A673 (cell line): ENCODE measurements at places on chromosomes 4 and X. TPM values are rescaled to one million over a fixed set of nuclear protein-coding genes. Genes with fewer than 3 reads are reported as not detected.

- no peak for DNase-seq
Observed at GRCh38 chrX:148609515-148610327, 109.3 kb downstream of the AFF2 start.

- DNase-seq, result no peak
Observed at GRCh38 chrX:97539970-97540519, 656.3 kb downstream of the RPA4 start.

GRCh38 chr4:171340258-171340657, 472.9 kb upstream of the GALNTL6 start:
- DNase-seq, result no peak

GRCh38 chr4:160864253-160864652, 1299.5 kb downstream of the FSTL5 start:
- DNase-seq, result peak; percentile 10

Gene CXXC4
- 1.8 and 2.2 TPM in 2 replicates for total RNA-seq

Gene PCSK1N
- 16.9 and 17.6 TPM in 2 replicates for total RNA-seq

- no peak for DNase-seq
Observed at GRCh38 chr4:6613676-6614651, 26.5 kb upstream of the MRFAP1 start.

- peak; percentile 31 for DNase-seq
Observed at GRCh38 chrX:73478961-73479360, 32.1 kb downstream of the CDX4 start.

- no peak for DNase-seq
Observed at GRCh38 chr4:27716693-27717430, 856.2 kb downstream of the STIM2 start.

Gene NIPAL1
- 0.46 and 0.84 TPM in 2 replicates for total RNA-seq

GRCh38 chrX:22037911-22038537, 5.9 kb downstream of the PHEX start:
- no peak for DNase-seq

DNA sequence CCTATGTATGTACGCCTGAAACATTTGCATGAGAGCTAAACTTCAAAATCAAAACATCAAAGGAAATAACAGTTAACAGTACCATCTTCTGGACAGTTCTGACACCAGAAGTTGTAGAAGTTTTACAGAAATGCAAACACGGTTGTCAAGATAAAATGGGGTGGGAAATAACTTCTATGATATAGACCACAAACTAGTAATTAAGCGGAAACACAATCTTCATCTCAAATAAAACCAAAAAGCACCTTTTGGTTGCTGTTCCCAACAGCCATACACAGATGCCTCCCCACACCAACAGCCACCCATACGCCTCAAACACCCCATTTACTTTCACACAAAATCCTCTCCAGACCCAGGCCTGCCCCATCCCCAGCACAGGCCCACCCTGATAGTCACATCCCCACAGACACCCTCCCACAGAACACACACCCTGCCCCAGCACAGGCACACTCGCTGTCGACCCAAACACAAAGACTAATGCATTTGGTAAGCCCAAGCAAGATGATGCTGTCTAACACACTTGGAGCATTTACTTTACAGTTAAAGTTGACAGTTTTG, 64.3 kb downstream of the TAPT1 start:
- DNase-seq, result no peak

- no peak for DNase-seq
Observed at GRCh38 chrX:40041915-40042314, 55.8 kb downstream of the BCOR start.

GRCh38 chr4:17811078-17811603, 362 bp downstream of the NCAPG start:
- DNase-seq, result no peak

Gene SASH3
- not detected in 2 replicates for total RNA-seq

- DNase-seq, result no peak
Observed at GRCh38 chr4:115505326-115505725, 391.9 kb upstream of the NDST4 start.

Gene SAGE1
- total RNA-seq, result not detected in 2 replicates

- no peak for DNase-seq
Observed at GRCh38 chr4:20444599-20445337, 193.1 kb downstream of the SLIT2 start.

GRCh38 chr4:177391953-177392352, 50.3 kb downstream of the AGA start:
- DNase-seq, result no peak

DNA sequence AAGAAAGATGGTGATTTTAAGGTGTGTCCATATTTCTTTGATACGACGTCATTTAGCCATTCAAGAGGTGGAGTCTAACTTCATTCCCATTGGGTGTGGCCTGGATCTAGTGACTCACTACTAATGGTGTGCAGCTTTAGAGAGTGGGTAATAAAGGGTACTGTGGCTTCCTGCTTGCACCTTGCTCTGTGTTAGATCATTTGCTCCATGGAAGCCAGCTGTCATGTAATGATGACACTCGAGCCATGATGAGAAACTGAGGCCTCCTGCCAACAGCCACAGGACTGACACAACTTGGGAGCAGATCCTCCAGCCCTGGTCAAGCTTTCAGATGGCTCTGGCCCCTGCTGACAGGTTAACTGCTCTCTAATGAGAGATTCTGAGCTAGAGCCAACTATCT, 82.0 kb downstream of the UNC5C start:
- no peak for DNase-seq

DNA sequence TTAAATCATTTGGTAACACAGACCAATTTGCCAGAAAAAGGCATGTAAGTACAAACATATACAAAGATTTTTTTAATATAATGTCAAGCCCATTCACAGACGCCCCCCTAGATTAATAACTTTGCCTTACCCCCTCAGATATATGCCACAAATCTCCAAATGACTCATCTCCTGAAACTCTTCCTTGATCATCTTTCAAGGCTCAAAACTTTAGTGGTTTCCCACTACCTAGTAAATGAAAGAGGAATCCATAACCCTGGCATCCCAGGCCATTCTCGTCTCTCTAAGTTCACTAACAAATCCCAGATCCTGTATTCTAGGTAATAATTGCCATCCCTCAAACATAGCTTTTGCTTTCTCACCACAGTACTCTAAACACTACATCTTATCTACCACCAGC, 61.9 kb downstream of the PRSS12 start:
- no peak for DNase-seq

Gene ADH6
- total RNA-seq, result not detected in 2 replicates

Gene GAB1
- total RNA-seq, result 27.6 and 32.8 TPM in 2 replicates

GRCh38 chr4:54439831-54440243, 210.7 kb downstream of the PDGFRA start:
- DNase-seq, result peak; percentile 23

GRCh38 chr4:18051281-18051680, 29.7 kb upstream of the LCORL start:
- no peak for DNase-seq

DNA sequence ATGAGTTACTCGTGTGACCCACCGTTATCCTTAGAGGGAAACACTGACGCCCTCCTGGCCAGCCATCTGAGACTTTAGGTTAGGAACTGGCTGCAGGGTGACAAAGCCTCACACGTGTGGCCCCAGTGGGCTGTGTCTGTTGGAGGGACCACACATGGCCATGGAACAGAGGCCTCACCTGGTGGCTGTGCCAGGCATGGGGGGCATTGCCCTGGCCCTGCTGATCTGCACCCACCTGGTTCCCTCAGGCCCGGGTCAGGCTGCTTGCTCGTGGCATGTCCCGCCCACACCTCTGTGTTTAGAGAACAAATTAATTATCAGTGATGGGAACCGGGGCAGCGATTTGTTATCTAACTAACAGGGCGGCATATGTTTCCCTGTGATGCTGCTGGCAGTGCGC, 100.9 kb upstream of the PSAPL1 start:
- DNase-seq, result no peak

GRCh38 chr4:41456559-41457101, 81.3 kb upstream of the LIMCH1 start:
- no peak for DNase-seq

DNA sequence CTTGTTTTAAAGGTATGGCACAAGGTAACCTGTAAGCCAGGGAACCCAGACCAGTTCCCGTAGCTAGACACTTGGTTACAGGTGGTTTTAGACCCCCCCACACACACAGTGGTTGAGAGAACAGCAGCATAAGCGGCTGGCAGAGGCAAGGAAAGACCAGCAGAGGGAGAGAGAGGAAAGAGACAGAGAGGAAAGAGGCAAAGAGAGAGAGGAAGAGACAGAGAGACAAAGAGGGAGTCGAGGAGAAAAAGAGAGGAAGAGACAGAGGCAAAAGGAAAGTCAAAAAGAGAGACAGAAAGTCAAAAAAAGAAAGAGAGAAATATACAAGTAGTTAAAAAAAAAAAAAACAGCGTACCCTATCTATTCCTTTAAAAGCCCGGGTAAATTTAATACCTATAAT, 19.5 kb upstream of the PCSK1N start:
- DNase-seq, result peak; percentile 15

DNA sequence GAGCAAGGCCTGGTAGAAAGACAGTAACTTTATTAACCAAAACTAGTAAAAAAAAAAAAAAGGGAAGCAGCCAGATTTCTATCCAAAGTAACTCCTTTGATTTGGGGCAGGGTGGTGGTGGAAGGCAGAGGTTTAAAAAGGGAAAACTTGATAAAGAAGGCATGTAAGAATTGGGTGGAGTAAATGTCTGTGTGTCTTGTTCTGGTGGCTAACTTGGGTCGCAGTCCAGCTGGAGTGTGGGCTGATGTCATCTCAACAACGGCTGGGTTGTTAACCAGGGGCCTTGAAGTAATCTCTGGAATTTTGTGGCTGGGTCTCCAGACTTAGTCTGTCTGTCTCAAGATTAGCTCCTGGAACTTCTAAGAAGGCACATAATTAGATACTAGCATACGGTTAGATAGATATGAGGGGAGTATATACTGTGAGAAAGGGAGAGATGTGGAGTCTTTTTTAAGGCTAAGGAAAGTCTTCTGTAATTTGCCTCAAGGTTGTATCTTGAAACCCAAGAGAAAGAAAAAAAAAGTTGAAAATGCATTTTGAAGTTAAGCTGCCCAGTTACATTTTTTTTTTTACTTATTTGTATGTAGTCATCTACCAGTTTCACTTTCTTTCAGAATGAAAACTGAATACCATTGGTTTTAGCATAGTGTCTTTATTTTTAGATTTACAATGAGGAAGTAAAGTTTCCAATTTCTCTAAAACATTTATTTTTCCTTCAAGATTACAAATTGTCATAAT, 48.3 kb downstream of the MTHFD2L start:
- DNase-seq, result no peak

Gene CHM
- 27.4 and 27.9 TPM in 2 replicates for total RNA-seq

Gene DUX4
- total RNA-seq, result not detected in 2 replicates

- no peak for DNase-seq
Observed at GRCh38 chr4:187541666-187542065, 453.9 kb upstream of the ZFP42 start.

GRCh38 chrX:20412871-20413486, 146.3 kb upstream of the RPS6KA3 start:
- no peak for DNase-seq

Gene PABPC5
- total RNA-seq, result not detected in 2 replicates

Gene F8A3
- total RNA-seq, result 5.3 TPM in 2 replicates

- DNase-seq, result peak; percentile 84
Observed at GRCh38 chr4:169810325-169811323, 52.9 kb upstream of the HPF1 start.

DNA sequence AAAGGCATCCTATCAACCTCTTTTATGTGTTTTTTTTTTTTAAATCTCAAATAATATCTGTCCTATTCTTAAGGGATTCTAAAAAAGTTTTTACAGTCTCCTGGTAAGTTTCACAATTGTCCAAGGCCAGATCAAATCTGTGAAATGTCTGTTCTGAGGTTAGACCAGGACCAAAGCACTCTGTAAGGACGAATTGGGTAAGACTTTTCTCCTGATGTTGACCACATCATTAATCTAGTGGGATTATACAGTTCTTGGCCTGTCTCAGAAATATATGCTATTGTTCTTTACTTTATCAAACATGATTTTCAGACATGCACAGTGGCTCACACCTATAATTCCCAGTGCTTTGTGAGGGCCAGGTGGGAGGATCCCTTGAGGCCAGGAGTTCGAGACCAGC, 45.8 kb upstream of the TMEM131L start:
- no peak for DNase-seq

- DNase-seq, result peak; percentile 35
Observed at GRCh38 chrX:38375891-38376290, 23.5 kb downstream of the OTC start.

- DNase-seq, result no peak
Observed at GRCh38 chrX:75989806-75990590, 182.9 kb upstream of the PBDC1 start.

DNA sequence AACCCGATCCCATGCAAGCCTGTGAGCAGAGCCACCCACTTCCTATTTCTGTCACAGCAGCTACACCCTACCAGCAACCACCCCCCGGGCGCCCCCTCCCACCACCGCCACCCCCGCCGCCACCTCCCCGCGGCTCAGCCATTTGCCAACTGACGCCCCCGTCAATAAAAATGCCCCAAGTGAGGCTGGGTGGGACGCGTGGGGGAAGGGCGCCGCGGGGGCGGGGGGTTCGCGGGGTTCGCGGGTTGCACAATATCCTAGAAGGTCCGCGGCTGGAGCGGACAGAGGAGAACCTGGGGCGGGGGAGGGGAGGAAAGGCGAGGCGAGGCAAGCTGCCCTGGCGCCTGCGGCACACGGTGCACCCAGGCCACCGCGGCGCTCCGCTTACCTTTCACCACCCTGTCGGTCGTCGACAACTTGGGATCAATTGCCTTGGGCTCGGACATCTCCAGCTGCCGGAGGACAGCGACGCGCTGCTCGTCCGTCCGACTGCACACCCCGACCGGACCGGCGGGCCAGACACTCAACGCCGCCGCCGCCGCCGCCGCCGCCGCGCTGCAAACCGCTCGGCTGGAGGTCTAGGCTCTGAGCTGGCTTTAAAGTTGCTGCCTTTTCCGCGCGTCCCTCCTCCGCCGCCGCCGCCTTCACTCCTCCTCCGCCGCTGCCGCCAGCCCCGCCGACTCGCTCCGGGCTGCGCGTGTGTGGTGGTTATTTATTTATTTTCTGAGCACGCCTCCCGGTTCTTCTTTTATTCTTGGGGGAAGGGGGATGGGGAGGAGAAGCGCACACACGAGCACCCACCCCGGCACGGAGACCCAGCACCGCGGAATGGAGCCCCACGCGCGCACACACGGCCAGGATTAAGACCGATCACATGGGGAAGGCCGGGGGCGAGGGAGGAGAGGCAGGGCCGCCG, 717 bp downstream of the PPP3CA start:
- peak; percentile 80 for DNase-seq

GRCh38 chr4:110354460-110354859, 121.5 kb upstream of the ENPEP start:
- no peak for DNase-seq

Gene AMBN
- total RNA-seq, result 2.1 and 3.8 TPM in 2 replicates

Gene ADH1A
- total RNA-seq, result not detected in 2 replicates

DNA sequence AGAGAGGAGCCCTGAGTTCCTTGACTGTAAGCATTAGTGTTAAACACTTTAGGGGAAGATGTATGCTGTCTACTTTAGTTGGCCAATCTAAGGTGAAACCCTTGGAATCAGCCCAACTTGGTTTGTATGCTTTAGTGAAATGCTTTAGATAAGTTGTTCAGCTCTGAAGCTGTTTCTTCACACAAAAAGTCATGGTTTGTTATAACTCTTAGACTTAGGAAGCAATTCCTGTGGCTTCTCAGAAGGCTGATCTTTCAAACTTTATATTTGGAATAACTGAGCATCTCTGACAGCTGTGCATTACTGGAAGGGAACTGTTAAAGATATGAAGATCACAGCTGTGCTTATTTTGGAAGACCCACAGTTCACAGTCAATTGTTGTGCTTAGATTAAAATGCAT, 714.1 kb downstream of the FAT4 start:
- DNase-seq, result no peak
